Esophagus squamous epithelium (tissue), 5 donors: ENCODE measurements at places on chromosomes 2 and 18.

DNA sequence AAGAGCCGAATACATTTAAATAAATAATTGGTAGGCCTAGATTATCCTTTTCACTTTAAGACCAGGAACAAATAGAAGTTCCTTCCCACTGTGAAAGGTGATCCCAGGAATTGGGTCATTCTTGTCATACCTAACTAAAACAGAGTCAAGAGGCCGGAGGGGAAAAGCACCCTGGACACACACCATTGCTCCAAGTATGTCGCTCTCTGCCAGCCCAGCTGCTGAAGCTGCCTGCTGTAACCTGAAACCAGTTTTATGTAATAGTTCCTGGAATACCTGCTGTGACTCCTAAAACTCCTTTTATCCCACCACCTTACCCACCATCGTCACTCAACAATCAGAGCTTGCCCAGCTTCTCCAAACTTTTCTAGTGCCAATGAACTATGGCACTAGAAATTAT, 217.1 kb downstream of the PTPRM start:
- no peak for DNase-seq

- DNase-seq = no peak
These were observed 203.3 kb downstream of the SNTG2 start for GRCh38 chr2:1153920-1154319.

DNA sequence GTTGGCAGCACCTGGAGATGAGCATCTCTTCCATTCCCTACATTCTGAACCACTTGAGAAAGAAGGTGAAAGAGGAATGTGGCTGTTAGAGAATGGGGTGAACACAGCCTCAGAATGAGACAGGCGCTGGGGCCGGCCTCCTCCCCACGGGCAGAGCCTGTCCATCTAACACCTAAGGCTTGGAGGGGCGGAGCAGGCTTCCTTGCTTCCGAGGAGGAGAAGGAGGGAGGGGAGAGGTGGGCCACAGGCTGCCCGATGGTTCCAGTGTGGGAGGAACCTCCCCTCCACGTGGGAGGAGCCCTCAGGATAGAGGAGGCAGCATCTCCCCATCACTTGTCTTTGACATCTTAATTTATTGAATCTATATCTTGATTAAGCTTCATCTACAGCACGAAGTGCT, 68.6 kb downstream of the CIB4 start:
- DNase-seq = no peak

DNA sequence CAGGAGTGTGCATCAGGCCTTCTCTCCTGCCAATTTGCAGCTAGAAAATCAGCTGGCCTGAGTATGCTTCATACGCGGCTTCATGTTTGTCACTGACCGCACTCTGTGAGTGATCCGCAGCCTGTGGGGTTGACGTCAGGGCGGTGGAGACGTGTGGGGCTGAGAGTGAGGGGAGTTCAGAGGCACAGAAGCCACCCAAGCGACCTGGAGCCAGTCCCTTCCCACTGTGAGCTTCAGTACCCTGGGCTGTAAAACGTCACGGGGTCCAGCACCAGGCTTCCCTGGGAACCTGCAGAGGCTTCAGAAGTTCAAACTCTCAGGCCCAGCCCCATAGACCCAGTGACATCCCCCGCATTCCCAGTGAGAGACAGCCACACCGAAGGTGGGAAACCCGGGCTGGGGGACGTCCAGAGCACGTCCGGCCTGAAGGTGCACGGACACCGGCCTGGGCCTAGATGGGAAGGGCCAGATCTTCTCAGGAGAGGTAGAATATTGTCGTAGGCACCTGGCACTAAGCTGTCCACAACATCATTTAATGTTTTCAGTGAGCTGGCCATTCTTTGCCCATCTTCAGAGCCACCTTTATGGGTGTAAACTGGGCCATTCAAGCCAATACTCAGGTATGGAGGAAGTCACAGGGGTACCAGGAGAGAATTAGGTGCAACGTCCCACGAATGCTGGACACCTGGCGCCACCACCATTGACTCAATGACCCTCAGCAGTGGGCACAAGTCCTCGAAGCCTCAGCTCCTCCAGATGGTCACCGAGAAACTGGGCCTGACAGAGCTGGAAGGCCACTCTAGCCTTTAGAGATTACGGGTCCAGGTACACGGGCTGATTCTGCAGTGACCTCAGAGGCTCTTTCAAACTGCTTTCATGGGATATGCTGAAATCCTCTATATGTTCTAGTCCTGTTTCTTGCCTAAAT, 235.6 kb upstream of the MYT1L start:
- DNase-seq = no peak

DNA sequence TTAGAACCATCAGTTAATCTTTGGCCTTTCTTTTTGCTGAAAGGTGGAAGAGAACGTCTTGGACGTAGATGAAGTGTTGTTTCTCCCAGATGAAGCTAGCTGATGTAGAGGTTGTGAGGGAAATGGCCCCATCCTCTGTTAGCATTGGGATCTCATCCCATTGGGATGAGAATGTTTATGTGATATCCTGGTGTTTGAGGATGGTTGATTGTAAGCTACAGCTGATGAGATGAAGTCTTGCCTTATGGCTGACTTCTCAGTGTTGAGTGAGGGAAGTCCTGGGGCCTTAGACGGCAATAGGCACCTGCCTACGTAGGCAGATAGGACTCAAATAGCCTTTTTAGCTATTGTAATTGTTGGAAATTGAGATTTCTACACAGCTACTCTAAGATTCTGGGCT, 211.3 kb downstream of the MYCN start:
- no peak for DNase-seq

- no peak for DNase-seq
These were observed 212.0 kb downstream of the TNS1 start for GRCh38 chr2:217790681-217791392.

DNA sequence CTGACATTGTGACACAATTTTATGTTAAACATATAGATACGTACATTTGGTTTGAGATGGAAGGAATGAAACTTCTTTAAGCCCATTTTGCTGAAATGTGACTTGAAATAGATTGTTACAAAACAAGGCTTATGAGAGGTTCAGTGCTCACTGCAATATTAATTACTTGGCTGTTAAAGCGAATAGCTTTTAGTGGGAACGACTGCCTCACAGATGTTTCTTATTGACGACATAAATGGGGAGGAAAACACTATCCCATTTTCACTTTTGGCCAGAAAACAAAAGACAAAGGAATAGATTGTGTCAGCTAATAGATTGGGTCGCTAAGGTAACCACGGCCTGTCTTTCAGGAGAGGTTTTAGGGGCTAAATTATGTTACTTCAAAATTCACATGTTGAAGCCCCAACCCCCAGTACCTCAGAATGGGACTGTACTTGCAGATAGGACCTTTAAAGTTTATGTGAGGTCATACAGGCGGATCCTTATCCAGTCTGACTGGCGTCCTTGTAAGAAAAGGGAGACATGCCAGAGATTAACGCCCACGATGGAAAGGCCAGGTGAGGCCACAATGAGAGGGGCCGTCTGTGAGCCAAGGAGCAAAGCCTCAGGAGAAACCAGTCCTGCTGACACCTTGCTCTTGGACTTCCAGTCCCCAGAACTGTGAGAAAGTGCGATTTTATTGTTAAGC, 10.8 kb downstream of the INPP1 start:
- DNase-seq = no peak

DNA sequence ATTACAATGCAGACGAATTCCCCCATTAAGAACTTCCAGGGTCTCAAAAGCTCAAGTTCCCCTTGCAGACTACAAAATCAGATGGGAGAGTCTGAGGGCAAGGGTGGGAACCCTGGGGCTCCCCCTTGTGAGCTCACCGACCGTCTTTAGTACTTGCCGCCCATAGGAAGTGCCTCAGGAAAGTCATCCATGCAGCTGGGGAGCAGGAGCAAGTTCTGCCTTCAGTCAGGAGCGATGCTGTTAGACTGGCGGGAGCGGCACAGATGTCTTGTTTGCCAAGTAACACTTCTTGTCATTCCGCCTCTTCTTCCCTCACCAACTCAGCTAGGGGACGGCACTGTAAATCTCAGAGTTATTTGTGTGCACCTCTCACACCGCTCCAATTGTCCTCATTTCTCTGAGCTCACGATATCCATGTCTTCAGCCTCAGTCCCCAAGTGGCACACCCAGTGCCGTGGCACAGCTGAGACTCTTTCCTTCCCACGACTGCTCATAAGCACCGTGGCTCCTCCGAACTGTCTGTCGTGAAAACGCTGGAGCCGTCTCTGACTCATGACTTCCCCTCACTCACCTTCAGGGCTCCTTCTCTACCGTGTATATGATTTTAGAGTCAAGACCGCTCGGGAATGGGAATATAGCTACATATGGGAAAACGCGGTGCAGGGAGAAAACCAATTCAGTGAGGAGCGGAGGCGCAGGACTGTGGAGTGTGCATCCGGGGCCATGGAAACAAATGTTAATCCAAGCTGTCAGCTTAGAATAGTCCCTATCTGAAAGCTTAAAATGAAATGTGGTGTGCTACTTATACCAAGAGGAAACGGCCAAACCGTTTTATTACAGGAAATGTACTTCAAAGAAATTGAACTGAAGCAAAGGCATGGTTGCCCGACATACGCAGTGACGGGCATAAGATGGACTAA, 34.0 kb downstream of the UXS1 start:
- no peak for DNase-seq

- DNase-seq = no peak
These were observed 201.0 kb downstream of the MBD2 start for GRCh38 chr18:54023471-54023870.

DNA sequence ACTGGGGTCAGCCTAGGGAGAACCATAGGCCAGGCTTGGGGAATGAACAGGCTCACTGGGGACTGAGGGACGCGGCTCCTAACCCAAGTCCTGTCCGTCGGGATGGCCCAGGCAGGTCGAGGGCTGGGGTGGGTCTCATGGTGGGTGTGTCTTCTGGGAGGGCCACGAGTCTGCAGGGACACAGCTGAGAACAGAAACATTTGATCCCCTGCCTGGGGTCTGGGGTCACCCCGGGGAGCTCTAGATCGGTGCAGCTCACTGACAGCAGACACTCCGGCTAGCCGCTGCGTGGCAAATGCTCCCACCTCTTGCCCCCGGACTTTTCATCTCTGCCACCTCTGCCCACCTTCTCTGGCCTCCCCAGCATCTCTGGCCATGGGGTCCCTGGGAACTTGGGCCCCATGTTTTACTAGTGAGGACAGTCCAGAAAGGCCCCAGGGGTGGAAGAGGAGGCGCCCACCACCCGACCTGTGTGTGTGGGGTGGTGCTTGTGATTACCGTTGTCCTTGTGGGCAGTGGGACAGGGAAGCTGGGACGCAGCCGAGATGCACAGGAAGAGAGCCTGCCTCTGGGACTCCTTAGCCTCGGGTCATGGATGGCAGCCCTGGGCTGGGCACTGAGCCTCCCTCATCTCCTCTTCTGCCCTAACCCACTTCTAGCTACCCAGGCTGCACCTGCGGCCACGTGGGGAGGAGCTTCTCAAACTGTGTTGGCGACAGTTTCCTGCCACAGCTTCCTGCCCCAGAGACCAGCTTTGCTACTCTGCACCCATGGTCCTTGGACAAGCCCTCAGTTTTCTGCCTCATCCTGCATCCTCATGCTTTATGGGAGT, 4.9 kb downstream of the ZAP70 start:
- DNase-seq = no peak

DNA sequence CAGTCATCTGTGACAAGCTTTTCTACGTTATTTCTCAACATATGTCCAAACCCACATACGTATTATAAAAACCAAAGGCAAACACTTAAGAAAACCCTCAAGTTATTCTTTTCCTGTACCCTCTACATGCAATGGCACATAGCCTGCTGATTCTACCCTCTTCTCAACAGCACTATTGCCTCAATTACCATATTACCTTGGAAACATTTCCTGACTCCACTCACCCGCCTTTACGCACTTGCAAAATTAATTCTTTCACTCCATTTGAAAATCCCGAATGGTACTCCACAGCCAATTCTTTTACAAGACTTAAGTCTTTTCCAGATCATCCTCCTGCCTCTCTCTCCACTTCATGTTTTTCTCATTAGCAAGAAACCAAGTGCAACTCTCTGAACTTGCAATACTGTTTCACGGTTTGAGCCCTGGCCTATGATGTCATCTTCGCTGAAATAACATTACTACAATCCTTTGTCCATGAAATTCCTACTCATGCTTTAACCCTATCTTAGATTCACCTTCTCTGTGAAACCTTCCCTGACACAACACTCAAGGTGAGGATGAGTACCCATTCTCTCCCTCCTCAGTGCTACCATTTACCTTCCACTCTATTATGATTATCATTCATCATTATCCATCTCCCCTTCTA, 29.0 kb downstream of the SESTD1 start:
- DNase-seq = no peak

- DNase-seq = no peak
These were observed 42.3 kb downstream of the TTC21B start for GRCh38 chr2:165911231-165911630.

- DNase-seq = no peak
These were observed 18.6 kb downstream of the ABCA12 start for GRCh38 chr2:215119847-215120246.

- DNase-seq = no peak
These were observed 101.9 kb downstream of the FOXI3 start for GRCh38 chr2:88350331-88351248.

- DNase-seq = no peak
These were observed 48.4 kb downstream of the ABCG8 start for GRCh38 chr2:43887176-43887575.

DNA sequence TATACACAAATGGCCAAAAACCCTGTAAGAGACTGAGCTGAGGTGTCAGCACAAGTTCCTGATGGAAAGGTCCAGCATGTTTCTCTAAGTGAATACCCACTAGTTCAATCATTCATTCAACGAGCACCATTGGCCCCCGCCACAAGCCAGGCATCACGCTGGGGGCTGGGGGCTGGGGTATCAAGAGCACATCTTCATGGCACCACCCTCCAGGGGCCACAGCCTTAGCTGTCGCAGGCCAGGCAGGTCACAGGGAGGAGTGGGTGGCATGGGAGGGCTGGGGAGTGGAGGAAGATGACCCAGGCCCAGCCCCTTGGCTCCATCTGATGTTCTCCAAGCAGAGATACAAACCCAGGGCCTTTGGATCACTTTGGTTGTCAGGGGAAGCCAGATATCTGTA, 97.9 kb downstream of the ACKR3 start:
- DNase-seq = no peak

DNA sequence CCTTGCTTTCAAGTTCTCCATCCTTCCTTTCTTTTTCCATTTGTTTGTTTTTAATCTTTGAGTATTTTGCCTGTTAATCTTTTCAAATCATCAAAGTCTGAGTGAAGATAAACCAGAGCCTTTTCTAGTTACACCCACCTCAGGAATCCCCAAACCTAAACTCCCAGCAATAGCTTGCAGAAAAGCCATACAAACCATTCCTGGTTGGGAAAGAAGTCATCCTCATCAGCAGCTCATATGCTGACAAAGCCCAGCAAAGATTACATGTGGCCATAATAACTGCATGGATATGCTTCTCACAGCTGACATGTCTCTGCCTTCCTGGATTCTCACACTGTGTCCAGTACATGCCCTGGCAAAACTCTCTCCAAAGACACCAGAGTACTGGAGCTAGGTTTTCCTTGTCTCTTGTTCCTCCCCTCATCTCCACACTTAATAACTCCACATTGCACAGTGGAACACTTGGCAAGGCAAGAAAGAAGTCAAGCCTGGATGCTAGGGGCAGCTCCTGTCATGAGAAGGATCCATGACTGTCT, 126.4 kb upstream of the TLK1 start:
- no peak for DNase-seq

DNA sequence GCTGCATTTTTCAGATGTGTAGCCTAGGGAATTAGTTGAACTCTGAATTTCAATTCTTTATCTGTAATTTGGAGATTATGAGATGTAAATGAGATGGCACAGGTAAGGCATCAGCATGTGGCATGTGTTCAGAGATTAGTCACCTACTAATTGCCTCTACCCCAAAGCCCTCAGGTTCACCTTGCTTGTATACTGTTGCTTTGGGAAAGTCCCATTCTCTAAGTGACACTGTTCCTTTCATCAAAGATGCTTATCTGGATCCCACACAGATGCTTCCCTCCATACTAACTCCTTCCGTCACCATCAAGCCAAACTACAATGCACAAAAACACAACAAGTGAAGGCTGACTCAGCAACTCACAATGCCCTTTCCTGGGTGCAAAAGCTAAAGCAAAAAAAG, 143.7 kb downstream of the LRATD1 start:
- DNase-seq = no peak
